Fibroblast of upper back skin (primary cell): ENCODE measurements at places on chromosomes 4 and X.

DNA sequence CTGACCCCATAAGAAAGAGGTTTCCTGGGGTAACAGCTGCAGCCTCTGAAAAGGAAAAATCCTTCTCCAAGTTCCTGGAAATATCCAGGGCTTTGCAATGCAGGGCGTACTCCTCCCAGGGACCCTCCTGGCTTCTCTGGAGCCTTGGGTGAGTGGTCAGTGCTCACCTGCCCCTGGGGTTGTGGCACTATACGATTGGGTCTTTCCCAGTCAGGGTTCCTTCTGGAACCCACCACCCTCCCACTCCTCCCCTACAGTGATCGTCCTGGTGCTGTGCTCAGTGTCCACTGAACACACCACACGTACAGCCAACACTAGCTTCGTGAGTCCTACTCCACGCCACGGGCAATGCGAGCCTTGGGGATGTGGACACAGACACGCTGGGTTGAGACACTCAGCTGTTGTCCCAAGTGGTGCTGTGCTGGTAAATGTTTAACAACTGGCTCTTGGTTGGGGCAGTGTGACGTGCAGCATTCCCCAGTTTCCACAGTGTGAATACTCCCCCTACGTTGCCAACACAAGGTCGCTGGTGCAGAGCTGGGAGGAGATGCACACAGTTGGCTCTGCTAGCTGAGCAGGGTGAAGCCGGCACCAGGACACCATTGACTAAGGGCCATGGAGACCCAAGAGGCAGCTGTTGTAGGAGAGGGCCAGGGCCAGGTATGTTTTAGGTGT, 65.4 kb downstream of the HTRA3 start:
- no peak for DNase-seq

- no peak for DNase-seq
These were observed 59.0 kb downstream of the SAT1 start for GRCh38 chrX:23841847-23842522.

DNA sequence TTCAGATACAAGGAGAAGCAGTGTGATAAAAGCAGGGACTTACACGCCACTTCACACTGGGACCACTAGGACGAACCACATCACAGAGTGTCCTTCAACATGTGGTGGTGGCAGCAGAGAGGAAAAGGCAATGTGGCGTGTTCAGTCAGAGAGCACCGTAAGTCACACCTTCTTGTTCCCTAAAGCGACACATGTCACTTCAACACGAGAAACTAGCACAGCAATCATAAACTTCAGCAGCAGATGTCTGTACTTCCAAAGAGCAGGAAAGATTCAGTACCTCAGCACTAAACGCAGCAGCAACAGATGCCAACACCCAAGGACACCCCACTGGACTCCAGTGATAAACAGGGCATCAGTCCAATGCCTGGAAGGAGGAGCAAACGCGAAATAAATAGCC, 96.7 kb downstream of the AREG start:
- no peak for DNase-seq

- DNase-seq: no peak
These were observed 27.2 kb upstream of the WFS1 start for GRCh38 chr4:6242271-6243029.

GRCh38 chr4:30718021-30718542, 2.1 kb upstream of the PCDH7 start:
- DNase-seq: peak; percentile 52

GRCh38 chr4:124423160-124423559, 289.4 kb downstream of the ANKRD50 start:
- DNase-seq: no peak

DNA sequence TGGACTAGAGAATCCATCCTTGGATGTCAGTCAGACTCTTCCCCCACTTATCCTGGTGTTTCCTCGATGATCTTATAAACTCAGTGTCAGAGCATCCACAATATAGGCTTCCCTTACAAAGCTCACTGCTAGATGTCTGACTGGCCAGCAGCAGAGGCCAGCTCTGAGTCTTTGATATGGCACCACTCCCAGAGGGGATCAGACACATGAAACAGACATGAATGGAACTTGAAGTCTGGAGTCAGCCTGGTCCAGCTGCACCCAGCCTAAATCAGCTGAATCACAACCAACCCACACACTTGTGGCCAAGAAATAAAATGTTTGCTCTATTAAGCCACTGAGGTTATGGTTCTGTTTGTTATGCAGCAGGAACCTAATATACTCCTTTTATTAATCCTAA, 129.6 kb upstream of the MED14 start:
- DNase-seq: peak; percentile 67
